ENCODE measurements at places on chromosomes 11 and 22.

DNA sequence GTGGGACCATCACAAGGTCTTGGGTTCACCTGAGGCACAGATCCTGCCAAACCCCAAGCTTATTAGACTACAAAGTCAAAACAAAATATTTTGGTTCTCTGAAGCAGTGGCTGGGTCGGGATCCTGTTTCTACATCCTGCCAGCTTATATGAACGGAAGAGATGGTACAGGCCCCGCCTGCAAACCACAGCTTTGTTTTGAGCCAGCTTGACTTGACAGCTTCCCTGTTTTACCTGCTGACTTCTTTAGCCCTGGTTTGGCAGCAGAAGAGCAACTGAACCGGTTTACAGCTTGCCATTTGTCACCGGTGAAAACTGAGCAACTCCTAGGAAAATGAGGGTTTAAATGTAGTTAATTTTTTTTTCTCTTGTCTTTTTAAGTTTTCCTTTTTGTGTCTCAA, 11.4 kb downstream of the PACS1 start:
- DNase-seq, result no peak

- no peak for DNase-seq
Observed at GRCh38 chr22:46631113-46631512, 10.9 kb downstream of the GRAMD4 start.

- DNase-seq, result peak; percentile 39
Observed at GRCh38 chr11:125591649-125592304, 875 bp upstream of the STT3A start.

GRCh38 chr22:45575607-45576272, 73.1 kb downstream of the FBLN1 start:
- no peak for DNase-seq

DNA sequence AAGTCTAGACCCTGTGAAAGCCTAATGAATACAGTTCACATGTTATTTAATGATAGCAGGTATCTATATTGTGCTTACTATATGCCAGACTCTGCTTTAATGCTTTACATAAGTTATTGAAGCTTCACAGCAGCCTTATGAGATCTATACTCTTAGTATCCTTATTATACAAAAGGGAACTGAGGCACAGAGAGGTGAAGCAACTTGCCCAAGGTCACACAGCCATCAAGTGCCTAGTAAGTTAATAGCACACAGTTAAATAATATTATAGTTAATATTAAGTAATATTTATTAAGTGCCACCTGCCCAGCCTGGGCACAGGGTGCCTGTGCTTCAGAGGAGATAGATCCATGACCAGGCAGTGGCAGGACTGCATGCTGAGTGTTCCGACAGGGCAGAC, 78.1 kb downstream of the TP53I11 start:
- no peak for DNase-seq

DNA sequence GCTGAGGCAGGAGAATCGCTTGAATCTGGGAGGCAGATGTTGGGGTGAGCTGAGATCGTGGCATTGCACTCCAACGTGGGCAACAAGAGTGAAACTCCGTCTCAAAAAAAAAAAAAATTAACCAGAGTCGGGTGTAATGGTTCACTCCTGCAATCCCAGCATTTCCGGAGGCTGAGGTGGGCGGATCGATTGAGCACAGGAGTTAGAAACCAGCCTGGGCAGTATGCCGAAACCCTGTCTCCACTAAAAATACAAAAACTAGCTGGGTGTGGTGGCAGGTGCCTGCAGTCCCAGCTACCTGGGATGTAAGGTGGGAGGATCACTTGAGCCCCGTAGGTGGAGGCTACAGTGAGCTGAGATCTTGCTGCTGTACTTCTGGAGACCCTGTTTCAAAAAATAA, 1.5 kb downstream of the RANGAP1 start:
- no peak for DNase-seq

DNA sequence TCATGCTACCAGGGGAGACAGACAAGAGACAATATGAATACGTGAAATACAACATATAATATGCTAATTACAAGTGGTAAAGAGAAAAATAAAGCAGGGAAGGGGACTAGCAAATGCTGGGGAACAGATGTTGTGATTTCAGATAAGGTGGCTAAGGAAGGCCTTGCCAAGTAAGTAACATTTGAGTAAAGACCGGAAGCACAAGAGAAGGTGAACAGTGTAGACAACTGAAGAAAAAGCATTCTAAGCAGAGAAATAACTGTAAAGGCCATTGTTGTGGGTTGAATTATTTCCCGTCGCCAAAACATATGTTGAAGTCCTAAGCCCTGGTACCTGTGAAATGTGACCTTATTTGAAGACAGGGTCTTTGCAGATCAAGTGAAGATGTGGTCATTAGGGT, 63.7 kb upstream of the EED start:
- no peak for DNase-seq

DNA sequence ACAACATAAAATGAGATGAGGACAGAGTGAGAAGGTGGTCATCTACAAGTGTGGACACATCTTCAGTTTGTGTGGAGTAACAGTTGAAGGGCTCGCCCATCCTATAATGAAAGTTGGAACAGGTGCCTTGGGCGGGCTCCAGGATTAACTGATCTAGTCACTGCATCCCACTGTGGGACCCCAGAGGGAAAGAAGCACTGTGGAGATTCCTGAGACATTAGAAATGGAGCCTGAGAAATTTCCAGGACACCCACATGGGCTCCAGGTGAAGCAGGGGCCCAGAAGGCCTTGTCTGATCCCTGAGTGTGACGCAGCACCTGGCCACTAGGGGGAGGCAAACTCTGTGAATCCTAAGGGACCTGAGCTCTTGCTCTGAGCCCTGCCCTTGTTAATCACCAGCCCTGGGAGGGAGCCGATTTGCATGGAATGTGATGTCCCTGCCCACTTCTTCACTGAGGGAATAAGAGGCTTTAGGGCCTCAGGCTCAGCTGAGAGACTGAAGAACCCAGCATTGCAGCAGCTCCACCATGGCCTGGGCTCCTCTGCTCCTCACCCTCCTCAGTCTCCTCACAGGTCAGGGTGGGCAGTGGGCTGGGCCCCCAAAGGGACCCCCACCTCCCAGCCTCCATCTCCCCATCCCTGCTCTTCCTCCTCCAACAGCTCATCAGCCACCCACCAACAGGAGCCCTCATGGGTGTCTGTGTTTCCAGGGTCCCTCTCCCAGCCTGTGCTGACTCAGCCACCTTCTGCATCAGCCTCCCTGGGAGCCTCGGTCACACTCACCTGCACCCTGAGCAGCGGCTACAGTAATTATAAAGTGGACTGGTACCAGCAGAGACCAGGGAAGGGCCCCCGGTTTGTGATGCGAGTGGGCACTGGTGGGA, 98.4 kb downstream of the VPREB1 start:
- DNase-seq, result peak; percentile 42

All from ACHN (cell line).